ENCODE measurements at places on chromosomes 7 and 10.

GRCh38 chr7:106864298-106865081 is 592 bp upstream of the PIK3CG start:
- DNase-seq = no peak

DNA sequence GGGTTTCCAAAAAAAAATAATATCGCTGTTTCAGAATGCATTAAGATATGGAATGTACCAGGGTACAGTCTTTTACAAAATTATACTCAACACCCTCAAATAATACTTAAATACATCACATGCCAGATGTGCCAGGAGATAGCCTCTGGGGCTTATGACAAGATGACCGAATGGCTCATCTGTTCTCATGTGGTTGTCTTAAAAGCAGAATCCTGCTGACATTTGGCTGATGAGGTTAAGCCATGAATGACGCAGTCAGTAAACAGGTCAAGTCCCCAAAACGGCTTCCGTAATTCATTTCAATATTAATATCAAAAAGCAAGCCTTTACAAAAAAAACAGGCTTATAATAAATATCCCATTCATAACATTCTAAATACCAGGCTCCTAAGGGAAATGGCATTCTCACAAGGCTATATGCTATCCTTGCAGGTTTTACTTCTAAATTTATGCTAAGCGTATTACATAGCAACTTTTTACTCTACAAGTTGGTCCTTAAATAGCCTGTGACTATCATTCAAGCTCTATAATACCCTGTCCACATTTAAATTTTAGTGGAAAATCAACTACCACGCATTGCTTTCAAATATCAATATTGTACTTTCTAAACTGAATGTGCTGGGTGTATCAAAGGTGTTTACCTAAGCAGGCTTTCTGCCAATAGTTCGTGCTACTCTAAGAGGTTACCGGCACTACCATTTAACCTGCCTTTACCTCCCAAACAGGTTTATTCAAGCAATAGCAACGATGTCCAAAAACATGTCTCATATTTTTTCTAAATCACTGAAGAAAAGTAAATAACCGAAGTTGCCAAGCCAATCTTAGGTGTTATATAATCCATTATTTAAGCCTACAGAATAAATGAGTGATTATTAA is 15.6 kb downstream of the SMURF1 start:
- DNase-seq = no peak

- DNase-seq = no peak
Measured at GRCh38 chr7:146698995-146699610, 582.5 kb downstream of the CNTNAP2 start.

GRCh38 chr7:47394751-47395252 is 187.1 kb downstream of the TNS3 start:
- no peak for DNase-seq

DNA sequence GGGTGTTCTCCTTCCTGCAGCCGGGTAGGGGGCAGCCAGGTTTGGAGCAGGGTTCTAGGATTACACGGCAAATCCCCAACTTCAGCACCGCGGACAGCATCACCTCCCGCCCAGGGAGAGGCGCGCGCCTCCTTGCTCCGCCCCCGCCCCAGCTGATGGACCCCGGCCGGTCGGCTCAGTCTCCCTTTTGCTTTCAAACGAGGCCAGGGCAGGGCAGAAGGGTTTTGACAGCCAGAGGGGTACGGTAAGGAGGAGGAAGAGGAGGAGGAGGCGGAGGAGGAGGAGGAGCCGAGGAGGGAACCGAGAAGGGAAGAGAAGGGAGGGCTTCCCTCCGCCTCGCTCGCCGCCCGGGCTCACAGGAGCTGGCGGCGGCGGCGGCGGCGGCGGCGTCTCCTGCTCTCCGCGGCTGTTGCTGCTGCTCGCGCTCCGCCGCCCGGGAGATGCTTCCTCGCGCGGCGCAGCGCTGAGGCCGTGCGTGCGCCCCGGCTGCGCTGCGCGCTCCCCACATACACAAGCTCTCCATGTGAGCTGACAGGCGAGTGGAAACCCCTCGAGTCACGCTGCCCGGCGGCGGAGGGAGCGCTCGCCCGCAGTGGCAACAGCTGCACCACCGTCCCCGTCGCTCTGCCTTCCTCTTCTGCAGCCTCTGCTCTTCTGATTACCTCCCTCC is 615 bp upstream of the CNTNAP2 start:
- DNase-seq = no peak

DNA sequence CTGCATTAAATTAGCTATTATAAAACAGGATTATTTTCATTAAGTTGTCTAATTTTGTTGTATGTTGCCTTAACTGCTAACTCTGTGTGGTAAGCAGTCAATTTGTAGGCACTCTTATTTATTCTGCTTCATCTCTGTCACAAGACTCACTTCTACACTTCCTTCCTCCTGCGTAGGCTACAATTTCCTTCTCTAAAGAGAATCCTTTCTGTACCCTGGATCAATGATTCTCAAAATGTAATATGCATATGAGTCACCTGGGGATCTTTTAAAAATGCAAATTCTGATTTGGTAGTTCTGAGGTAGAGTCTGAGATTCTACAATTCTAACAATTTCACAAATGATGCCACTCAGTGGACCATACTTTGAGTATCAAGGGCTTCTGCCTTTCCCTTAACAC is 4.4 kb upstream of the UBE2D1 start:
- DNase-seq = no peak

DNA sequence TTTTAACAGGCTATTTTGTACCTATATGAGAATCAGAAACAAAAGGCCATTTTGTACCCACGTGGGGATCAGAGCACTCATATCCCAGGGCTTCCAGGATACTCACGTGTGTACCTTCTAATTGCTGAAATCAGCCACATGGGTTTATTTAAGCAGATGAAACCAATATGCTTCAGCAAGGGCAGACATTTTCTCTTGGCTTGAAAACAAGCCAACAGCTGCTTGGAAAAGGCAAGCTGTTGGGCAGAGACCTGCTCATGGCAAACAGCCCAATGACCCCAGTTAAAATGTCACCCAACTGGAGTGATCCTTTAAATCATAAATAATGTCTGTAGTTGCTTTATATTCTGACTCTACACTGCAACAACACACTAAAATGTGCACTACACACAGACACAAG is 26.5 kb upstream of the TOMM7 start:
- DNase-seq = no peak

DNA sequence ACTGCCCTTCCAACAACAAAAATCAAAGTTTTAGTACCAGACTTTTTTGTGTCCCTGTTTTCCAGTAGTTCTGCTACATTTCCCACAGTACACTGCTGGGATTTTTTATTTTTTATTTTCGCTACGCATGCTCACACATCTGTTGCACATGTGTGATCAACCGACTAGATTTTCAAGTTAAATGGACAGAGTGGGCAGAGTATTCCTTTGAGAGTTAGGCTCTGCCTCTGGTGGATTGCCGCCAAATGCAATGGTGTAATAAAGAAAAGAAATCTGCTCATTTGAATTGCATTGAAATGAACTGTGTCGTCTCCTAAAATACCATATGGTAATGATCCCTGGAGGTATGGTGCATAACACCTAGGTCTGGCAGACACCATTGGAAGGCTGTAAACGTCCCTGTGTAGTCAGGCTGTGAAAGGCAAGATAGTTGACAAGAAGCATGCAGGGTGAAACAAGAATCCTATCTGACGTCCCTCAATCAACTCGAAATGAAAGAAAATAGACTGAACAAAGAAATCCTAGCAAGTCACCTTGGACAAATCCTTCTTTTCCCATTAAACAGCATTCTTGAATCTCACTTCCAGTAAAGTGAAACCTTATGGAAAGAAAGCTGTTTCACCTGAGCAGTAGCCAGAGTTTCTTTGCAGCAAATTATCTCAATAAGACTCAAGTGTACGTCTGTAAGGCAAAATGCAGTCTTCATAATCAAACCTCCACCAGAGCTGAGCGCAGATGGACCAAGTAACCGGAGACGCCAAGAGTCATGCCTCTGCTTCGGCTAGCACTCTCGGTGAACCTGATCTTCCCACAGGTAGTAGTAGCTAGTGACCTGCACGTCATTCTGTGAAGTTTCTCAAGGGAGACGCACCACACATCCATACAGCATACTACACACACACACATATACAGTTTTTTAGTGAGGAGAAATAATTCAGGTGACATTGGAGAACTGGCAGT is 357.3 kb downstream of the CRPPA start:
- no peak for DNase-seq

DNA sequence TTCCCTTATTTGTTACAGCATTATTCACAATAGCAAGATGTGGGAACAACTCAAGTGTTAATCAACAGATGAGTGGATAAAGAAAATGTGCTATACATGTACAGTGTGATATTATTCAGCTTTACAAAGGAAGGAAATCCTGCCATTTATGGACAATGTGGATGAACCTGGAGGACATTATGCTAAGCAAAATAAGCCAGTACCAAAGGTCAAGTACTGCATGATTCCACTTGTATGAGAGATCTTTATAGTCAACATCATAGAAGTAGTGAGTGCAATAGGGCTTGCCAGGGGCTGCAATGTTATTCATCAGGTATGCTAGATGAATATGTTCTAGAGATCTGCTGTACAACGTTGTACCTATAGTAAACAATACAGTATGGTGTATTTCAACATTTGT is 138.5 kb upstream of the AGR3 start:
- no peak for DNase-seq

GRCh38 chr7:111312966-111313365 is 222.0 kb downstream of the LRRN3 start:
- DNase-seq = no peak

- DNase-seq = no peak
Measured at GRCh38 chr10:82071231-82071630, 196.2 kb downstream of the NRG3 start.

DNA sequence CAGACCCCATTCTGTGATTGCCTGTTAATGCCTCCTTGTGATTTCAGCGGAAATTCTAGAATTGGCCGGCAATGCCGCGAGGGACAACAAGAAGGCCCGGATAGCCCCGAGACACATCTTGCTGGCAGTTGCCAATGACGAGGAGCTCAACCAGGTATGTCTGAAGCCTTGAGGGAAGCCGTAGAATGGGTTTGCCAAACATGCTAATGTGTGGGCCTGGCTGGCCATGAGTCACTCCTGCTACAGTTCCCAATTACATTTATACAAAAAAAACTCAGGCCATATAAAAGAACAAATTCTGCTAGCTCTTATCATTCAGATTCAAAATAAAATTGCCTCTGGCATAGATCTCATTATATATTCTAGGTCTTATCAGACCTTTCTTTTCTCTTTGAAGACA is 37.4 kb downstream of the MACROH2A2 start:
- no peak for DNase-seq

DNA sequence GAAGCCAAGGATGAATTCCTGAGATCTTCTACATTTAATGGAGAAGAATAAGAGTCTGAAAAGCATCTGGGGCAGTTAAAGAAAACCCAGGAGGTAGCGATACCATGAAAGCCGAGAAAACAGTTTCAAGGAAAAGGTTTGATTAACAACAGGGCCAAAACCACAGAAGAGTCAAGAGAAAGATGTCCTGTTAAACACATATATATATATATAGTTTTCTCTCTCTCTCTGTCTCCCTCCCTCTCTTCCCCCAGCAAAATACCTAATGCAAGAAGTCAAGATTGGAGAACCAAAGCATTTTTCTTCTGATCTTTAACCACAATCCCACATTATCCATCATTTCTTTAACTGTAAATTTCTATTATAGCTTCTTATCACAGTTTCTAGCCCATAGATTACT is 261.4 kb downstream of the SNX13 start:
- no peak for DNase-seq

All from keratinocyte (primary cell).